ENCODE measurements at places on chromosomes 1 and 21.

DNA sequence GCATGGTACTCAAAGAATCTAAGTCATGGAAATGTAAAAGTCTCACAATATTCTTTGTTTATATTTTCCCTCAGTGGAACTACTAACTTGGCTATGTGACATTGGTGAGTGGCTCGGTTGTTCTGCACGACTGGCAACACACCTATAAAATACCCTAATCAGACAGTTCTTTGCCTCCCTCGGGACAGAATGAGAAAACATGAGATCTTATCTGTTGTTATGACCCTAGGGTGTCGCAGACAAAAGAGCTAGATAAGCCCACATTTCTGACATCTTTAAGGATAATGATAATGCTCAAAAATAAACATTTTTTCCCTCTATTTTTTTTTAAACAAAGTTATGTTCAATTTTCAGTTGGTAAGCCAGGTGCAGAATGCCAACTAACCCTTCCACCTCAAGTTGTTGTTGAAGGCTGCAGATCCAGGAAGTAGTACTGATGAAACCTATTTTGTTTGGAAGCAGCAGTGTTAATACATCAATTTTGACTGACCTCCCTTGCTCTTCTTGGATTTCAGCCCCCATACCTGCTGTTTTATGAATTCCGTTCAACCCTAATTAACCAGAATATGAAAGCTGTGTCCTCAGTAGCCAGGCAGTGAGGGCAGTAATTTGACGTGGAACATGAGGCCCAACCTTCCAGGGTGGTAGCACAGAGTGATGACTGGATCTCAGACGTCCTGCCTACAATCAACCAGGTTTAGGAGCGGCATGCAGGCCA, 108.7 kb upstream of the DUSP10 start:
- no peak for DNase-seq

DNA sequence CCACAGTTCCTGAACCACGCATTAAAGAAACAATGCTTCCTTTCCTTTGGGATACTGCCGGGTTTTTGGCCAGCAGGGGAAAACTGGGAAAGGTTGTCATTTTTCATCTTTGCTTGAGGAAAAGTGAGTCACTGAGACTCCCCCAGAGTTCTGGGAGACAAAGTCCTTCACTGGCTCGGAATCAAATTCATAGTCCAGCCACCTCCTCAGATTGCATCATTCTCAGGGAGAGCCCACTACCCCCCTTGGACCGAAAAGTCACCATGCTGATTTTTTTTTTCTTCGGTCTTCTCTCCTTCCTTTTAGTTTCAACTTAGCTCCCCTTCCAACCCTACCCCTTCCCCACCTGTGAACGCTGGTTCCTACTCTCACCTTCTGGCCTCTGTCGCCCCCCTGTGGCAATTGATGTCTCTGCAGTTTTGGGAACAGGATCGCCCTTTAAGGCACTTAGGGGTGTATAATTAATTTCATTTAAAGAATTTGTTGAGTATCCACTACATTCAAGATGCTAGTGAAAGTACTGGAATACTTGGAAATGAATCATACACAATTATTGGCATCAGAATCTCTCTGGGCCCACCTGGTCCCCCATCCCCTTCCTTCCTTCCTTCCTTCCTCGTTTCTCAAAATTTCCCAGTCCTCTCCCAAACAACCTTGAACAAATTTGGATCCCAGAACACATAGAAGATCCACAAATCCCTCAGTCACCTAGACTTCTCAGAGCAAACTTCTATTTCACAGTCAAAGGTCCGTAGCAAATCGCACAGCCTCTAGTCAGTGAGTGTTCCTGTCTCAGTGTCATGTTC, 6.9 kb downstream of the ACKR1 start:
- no peak for DNase-seq

GRCh38 chr21:15141261-15141970, 76.6 kb upstream of the NRIP1 start:
- no peak for DNase-seq

- DNase-seq, result no peak
Observed at GRCh38 chr1:11550664-11551283, 71.8 kb downstream of the DISP3 start.

GRCh38 chr21:32190493-32191144, 88.2 kb downstream of the MIS18A start:
- no peak for DNase-seq

DNA sequence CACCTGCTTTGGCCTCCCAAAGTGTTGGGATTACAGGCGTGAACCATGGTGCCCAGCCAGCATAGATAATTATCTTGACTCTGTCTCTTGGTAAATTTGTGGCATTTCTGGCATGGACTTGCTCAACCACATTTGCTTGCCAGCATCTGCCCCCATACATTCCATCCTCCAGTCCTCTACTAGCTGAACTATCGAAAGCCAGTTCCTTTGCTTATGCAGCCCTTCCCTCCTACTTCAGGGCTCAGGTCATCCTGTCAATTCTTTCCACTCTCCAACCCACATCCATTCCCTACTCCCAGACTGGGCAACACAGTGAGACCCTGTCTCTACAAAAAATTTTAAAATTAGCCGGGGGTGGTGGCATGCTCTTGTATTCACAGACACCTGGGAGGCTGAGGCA, 13.0 kb upstream of the UQCRHL start:
- no peak for DNase-seq

DNA sequence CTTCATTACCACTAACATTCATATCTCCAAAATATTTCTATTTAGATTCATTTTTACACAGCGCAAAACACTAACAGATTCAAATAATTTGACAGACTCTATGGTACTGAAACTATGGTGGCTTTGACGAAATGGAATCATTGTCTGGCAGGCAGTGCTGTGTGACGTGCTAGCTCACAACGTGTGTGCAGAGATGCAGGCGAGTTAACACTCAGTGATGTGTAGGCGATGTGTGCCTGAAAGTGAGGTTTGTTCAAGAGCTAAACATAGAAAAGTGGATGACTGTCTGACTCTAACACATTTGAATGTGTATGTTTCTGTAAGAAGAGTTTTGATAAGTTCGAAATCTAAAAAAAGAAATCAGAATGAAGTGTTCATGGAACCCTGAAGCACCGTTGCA, 97.7 kb downstream of the RYR2 start:
- DNase-seq, result no peak

- DNase-seq, result no peak
Observed at GRCh38 chr1:34049994-34050393, 115.0 kb downstream of the CSMD2 start.

- DNase-seq, result no peak
Observed at GRCh38 chr1:90800012-90800717, 83.1 kb upstream of the BARHL2 start.

- no peak for DNase-seq
Observed at GRCh38 chr1:167146903-167147539, 53.1 kb downstream of the STYXL2 start.

- no peak for DNase-seq
Observed at GRCh38 chr1:18602533-18603211, 28.0 kb upstream of the PAX7 start.

- no peak for DNase-seq
Observed at GRCh38 chr1:212586206-212587015, 22.1 kb upstream of the ATF3 start.

DNA sequence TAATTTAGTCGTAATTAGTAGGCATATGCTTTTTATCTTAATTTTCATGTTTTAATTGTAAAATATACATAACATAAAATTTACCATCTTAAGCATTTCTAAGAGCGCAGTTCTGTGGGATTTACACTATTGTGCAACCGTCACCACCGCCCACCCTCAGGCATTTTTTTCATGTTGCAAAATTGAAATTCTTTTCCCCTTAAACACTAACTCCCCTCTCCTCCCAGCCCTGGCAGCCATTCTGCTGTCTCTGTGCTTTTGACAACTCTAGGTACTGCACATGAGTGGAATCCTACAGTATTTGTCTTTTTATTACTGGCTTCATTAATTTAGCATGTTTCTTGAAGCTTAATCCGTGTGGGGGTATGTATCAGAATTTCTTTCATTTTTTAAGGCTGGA, 7.8 kb downstream of the PIK3CD start:
- no peak for DNase-seq

DNA sequence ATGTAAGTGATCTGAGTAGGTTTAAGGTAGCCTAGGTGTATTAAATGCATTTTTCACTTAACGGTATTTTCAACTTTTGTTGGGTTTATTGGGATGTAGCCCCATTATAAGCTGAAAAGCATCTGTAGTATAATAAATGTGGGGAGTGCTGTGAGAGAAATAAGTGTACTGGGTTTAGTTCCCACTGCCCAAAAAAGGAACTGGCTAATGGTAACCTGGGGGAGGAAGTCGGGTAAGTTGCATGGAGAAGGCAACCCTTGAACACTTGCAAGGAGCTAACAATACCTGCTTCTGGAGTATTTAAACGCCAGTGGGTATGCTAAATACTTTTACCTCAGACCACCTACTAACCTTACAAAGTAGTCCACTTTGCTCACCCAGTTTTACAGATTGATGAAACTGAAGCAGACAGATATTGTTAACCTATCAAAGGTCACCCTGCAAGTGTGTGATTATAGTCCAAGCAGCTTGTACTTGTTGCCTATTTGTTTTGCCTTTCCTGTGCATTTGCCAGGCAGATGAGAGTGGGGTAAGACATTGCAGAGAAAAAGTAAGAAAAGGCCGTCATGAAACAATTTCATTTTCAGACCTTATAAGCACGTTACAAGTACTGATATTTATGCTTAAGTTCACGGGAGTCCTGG, 7.6 kb upstream of the SHISA4 start:
- no peak for DNase-seq

GRCh38 chr1:218895064-218895587, 278.6 kb upstream of the LYPLAL1 start:
- no peak for DNase-seq

- DNase-seq, result no peak
Observed at GRCh38 chr1:170592591-170593111, 60.7 kb downstream of the GORAB start.

- no peak for DNase-seq
Observed at GRCh38 chr1:37323486-37324377, 150.6 kb upstream of the ZC3H12A start.

DNA sequence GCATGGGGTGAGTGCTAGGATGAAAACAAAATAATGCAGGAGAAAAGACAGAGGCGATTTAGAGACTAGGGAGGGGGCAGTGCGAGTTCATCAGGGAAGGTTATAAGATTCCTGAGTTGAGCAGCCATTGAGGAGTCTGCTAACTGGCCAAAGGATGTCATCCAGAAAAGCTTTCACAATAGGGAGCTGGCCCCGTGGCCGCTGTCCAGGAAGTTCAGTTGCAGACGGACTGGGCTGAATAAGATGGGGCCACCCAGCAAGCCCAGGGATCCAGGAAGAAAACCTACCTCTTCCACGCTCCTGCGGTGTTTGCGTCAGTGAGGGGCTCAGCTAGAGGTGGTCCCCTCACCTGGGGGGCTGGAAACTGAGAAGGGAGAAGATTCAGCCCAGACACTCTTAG, 4.0 kb upstream of the PKP1 start:
- DNase-seq, result peak; percentile 24

DNA sequence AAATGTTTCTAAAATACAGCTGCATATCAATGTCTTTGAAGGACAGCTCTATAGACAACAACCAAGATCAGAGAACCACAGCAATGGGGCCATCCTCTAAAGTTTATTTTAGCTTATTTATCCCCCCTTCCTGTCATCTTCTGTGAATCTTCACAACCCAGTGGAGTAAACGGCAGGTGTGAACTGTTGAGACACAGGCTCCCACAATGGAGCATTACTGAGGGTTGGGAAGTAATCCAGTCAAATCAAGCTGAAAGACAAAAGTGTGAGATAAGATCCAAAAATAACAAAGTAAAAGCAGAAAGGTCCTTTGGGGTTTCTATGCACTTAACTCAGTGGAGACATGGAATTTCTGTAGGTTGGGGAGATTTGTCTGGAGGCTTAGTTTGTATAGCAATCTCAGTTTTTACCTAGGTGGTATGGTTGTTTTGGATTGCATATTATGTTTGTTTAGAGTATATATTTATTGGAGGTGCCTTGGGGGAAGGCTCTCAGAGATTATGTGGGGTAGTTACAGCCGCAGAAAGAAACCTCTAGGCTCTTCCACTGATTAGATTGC, 286.9 kb upstream of the ADGRL2 start:
- no peak for DNase-seq

GRCh38 chr1:2091611-2092604, 41.7 kb downstream of the PRKCZ start:
- no peak for DNase-seq

- no peak for DNase-seq
Observed at GRCh38 chr1:45979074-45979777, 153.2 kb downstream of the PIK3R3 start.

GRCh38 chr1:39754026-39754570, 15.4 kb downstream of the PPIE start:
- no peak for DNase-seq

DNA sequence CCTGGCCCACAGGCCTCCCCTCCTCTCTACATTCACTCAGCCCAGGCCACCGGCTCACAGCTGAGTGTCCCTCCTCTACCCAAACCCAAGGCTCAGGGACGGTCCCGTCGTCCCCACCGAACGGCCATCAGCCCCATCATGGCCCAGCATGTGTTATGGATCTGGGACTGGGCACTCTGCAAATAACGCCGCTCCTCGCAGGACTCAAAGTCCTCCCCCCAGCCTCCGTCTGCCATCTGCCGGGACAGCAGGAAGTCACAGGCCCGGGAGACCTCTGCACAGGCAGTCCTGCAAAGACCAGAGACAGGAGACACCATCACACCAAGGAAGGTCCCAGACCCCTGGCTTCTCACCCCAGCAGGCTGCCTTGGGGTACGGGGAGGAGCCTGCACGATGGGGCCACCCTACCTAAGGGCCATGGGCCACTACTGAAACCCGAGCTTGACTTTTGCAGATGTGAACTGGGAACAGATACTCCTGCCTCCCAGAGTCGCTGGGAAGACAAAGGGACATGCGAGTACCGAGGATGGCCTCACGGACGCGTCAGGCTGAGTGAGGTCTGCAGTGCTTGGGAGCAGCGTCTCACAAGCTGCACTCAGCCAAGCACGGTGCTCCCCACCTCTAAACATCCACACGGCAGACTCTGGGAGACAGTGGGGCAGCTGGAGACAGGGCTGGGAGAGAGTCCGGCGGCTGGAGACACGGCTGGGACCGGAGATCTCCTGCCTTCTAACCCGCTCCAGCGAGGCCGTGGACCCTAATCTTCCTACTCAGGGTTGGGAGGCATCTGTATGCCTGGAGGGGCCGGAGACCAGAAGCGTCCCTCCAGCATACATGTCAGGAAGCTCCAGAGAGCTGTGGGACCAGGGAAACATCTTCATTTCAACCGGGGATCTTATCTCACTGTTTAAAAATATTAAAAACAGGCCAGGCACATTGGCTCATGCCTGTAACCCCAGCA, 10.4 kb upstream of the SPATC1L start:
- no peak for DNase-seq

GRCh38 chr1:22628698-22629444, 7.6 kb upstream of the C1QA start:
- DNase-seq, result no peak

GRCh38 chr1:241048622-241049021, 308.4 kb downstream of the RGS7 start:
- DNase-seq, result no peak
